NCI-H446 (cell line): ENCODE measurements at places on chromosomes 2 and 18.
A peak's percentile ranks its signal among the peaks of the same experiment; 100 is the strongest.

DNA sequence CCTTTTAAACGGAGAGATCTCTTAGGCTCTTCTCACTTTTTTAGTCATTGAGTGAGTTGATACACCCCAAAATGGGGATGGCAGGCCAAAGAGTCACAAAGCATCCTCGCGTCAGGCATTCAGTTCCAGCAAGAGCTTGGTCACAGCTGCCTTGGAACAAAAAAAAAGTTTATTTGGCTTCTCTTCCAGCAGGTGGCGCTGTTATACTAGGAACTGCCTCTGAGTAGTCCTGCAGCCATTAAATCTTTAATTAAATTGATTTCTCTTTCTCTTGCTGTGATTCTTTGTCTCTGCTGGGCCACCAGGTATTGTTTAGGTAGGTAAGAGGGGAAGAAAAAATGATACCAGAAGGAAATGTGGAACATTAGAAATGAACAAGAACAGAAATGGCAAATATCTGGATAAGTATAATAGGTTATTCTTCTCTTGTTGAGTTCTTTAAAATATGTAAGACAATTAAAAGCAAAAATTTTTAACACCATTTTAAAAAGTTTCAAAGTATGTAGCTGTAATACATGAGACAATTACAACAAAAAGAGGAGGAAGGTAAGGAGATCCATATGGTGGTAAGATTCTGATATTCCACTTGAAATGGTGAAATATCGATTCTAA, 175.1 kb downstream of the GALNT1 start:
- DNase-seq = peak; percentile 16

GRCh38 chr2:112805542-112805941, 21.2 kb upstream of the IL1A start:
- no peak for DNase-seq

DNA sequence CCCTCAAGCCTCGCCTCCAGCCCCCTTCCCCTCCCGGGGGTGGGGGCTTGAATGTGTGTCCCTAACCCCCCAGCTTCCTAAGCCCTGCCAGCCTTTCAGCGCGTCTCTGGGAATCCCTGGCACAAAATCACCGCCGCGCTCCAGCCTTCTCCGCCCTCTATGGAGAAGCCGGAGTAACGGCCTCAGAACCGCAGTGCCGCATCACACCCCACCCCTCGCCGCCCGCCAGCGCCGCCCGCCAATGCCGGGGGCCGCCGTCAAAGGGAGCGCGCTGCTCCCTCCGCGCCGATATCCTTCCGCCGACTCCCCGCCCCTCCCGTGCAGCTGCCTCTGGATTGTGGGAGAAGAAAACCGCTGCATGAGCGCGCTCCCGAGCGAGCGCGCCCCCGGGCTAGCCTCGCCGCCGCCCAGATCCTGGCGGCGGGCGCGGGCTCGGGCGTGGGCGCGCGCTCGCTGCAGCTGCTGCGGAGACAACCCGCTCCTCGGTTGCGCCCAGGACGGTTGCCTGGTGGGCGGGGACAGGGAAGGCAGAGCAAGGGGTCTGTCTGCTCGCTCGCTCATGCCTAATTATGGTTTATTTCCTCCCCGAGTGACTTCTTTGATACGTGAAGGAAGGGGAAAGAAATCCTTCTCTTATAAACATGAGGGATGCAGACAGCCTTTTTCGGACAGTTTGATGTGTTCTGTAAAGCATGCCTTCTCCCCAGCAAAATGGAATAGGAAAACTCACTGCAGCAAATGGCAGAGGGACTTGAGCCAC, at the start of gene CCDC88A:
Gene CCDC88A (minus strand): TSS at position 178 of the 760 bp plus-strand sequence. CDS start 777 bp downstream, outside the sequence.
- peak; percentile 89 for DNase-seq

- DNase-seq = peak; percentile 61
These were observed 2.4 kb upstream of the MSGN1 start for GRCh38 chr2:17813742-17814473.

GRCh38 chr2:229410946-229411345, 139.9 kb upstream of the PID1 start:
- DNase-seq = no peak

DNA sequence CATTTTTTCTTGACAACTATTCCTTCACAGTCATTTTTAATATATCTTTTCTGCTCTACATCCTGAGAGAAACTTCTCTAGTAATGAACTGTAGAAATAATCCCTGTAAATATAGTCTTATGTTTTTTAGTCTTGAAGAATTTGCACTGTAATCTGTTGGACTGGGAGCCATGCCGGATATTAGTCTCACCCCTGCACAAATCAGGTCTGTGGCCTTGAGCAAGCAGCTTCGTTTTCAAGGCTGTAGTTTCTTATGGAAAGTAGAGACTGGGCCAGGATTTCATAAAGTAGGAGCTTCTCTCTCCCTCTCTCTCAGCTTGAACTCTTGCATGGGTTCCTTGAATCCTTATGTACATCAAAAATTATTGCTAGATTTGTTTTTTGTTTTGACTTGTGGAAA, 8.7 kb downstream of the FARP2 start:
- DNase-seq = no peak

DNA sequence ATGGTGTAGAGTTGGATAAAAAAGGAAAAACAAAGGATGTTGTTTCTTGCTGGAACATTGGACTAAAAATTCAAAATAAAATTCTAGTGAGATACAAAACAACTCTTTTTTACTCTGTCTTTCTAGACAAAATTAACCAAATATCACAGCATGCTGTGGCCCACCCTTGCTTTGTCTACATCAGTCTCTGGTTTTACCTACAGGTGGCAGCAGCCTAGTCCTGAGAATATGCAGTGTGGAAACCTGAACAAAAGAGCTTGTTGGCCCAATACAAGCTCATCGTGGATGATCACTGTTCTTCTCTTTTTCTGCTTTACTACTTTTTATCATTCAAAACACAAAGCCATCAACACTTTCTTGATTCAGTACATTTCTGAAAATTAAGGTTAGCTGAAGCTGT, 210.4 kb downstream of the CDH19 start:
- no peak for DNase-seq

DNA sequence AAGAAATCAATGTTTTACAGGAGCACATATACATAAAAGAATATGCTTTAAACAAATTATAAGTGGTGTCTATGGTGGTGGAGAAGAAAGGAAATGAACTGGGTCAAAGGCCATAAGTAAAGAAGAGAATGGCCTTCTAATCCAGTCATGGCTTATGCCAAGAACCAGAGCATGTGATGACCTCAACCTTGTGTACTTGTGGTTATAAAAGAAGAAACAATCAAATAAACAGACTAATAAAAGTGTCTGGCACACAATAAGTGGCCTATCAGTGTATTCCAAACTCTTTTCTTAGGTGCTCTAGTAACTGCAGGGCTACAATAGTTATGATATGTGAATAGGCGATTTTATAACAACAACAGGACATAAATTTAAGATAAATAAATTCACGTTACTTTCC, 2.6 kb downstream of the SERPINB11 start:
- no peak for DNase-seq

GRCh38 chr18:36692921-36693332, 135.9 kb downstream of the TPGS2 start:
- no peak for DNase-seq

DNA sequence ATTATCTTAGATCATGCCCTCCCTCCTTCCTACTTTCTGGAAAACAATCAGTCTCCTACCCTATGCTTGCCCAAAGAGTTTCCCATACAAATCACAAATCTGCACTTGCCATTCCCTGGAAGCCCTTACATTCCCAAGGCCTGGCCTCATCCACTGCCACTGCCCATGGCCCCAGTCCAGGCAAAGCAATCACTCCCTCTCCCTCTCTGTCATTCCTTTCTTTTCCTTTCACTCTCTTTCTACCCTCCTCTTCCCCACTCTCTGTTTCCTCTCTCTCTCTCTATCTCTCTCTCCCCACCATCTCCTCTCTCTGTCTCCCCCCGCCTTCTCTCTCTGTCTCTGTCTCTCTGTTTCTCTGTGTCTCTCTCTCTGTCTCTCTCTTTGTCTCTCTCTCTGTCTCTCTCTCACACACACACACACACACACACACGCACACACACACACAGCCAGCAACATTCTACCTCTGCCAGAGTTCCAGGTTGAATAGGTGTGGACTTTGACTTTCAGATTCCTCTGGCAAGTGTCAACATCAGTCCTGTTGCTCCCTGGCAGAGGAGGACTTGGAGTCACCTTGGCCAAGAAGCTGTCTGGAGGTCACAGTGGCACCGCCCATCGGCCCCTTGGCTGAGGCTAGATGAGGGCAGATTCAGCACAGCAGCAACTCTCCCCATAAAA, 43.7 kb upstream of the NAT8 start:
- DNase-seq = no peak

DNA sequence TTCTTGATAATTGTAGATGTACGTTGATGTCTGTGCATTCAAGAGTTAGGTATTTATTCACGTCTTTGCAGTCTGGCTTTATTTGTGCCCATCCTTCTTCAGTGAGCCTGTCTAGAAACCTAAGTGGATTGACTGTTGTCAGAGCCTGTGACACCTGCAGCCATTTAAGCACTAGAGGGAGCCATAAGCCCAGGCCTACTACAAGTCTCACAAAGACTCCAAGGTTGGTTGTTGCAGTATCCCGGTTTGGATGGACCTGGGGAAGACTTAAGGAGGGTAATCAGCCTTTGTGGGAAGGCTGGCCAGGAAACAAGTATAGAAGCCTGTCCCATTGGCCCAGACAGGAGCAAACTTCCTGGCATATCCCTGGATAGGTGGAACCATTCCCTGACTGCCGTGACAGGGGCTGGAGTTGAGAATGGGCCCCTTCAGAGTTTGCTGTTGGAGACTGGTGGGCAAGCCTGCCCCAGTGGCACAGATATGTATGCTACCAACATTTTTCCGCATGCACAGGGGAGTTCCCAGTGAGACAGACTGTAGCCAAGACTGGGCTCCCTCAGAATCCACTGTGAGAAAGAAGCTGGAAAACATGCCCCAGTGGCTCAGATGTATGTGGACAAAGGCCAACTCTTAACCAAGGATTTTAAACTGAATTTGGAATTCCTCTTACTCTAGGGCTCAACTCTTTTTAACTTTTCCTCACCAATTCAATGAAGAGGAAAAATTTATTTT, 9.3 kb upstream of the LRRC30 start:
- DNase-seq = peak; percentile 22

DNA sequence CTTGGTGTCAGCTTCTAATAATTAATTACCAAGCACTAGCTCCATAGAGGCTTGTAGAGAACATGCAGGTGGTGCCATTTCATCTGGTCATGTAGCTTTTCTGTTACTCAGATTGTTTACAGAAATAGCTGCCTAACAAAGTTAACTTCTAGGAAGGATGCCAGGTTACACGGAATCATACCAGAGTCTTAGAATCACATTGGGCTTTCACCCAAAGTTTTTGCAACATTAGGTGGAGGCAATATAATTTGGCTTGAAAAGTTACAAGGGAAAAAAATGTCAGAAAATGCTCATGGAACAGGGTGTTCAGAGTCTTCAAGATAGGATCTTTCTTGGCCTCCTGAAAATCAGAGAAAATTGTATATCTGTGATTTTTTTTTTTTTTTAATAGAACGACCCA, 135.6 kb downstream of the ARHGAP15 start:
- DNase-seq = peak; percentile 94

- DNase-seq = peak; percentile 70
These were observed 104.3 kb downstream of the CSRNP3 start for GRCh38 chr2:165573534-165574461.

- DNase-seq = peak; percentile 40
These were observed 73.0 kb upstream of the RAB12 start for GRCh38 chr18:8536231-8536630.

DNA sequence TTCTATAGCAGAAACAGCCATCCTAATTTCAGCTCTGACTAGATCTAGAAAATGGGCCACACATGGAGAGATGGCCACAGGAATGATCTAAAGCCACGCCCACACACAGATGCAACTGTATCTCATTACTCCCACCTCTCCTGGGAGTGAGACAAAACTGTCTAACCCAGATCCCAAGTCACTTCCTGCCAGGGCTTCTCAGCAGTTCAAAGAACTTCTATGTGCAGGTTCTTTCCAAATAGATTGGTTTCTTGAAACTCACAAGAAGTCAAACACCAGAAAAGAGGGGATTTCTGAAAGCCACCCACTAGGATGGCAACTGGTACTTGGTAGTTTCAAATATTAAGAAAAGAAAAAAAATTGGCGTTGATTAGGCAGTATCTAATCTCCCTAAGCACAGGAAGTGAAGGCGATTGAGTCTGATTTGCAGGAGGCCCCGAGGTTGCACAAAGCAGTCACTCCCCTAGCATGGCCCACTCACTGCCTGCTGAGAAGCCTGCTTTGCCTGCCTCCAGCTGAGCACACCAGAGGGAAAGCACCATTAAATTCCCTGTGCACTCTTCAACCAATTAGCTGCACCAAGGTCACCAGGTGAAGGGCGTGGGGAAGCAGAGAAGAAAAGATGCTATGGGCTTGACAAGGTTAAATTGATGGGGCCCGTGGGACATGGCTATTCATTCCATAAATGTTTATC, 51.1 kb downstream of the PAPOLG start:
- no peak for DNase-seq

- no peak for DNase-seq
These were observed 220.2 kb downstream of the PTPRM start for GRCh38 chr18:7787339-7787738.

- no peak for DNase-seq
These were observed 137.8 kb downstream of the PIK3C3 start for GRCh38 chr18:42092848-42093247.

GRCh38 chr2:85246348-85246747, 81.4 kb downstream of the TGOLN2 start:
- DNase-seq = no peak

DNA sequence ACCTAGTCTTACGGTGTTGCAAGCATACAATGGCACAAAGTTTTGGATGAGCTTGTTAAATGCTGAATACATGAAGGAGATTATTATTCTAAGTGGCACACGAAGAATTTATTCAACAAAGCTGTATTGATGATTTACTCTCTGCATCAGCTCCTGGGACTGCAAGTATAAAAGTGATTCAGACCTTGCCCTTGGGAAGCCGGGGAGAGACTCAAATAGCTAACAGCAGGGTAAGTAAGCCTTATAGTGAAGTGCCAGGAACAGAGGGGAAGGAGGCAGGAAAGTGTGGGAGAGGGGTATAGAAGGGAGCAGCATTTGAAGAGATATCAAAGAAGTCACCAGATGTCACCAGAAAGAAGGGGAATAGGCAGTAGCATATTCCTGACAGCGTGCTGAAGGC, 115.4 kb downstream of the MCFD2 start:
- DNase-seq = no peak

DNA sequence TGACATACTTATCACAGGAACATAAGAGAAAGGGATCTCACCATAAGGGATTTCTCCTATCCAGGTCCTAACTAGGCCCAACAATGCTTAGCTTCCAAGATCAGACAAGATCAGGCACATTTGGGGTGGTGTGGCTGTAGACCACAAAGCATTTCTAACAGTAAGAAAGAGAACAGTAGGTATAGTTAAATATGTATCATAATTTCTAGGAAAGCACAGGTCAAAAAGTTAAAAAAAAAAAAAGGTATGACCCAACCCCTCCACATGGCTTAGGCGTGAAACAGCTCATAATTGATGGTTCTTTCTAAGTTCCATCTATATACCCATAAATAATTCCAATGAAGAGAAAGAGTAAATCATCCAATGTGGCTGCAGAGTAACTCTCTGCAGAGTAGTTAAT, 6.9 kb downstream of the PRKD3 start:
- DNase-seq = no peak

DNA sequence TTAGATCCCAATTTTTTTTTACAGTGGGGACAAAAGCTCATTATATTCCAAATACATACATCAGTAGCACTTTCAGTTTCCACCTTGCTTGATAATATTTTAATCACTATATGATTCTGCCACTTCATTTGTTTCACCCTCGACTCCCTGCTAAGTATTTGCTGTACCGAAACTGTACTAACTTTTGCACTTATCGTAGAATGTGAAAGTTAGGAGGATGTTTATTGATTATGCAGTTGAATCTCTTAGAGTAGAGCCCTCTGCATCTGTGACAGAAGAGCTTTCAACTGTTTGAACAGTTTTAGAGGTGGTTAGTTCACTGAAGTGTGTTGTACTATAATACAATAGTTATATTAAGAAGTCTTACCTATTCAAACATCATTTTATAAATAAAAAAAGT, 20.8 kb downstream of the NCOA1 start:
- no peak for DNase-seq
